Renal cortical epithelial cell (primary cell): ENCODE measurements at places on chromosomes 11 and 22. TPM values are rescaled to one million over a fixed set of nuclear protein-coding genes. Genes with fewer than 3 reads are reported as not detected.

SYT7 gene
- total RNA-seq, result 0.35 TPM in 1 of 2 replicates, not detected in the other

GRCh38 chr11:34856251-34856650 is 59.9 kb downstream of the APIP start:
- no peak for DNase-seq

GRCh38 chr22:49910229-49911155 is 7.7 kb downstream of the ALG12 start:
- DNase-seq, result no peak

DNA sequence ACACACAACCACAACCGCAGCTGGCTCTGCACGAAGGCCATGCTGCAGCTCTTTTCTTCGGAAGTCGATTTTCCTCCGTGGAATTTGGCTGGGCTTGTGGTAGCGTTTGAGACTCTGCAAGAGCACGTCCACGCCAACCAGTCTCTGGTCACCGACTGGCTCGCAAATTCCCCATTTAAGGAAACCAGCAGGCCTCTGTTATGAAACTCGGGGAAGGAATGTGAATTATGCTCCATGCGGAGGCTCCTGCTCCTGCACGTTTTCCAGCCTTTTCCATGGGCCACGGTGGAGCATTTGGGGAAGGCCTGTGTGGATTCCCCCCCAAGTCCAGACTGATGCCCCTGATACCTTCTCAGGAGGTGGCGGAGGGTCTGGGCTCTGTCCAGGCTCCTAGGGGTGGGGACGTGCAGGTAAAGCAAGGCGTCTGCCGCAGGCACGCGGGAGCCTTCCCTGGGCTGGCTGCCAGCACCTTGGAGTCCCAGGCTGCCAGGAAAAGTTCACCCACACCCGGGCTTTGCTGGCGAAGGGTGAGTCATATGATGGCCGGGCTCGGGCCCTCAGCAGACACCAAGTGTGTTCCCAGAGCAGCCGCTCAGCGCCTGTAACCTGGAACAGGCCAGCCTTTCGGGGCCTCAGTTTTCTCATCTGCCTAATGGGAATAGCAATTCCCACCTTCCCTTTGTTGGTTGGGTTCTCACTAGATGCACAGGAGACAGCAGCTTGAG is 41.9 kb downstream of the LRP5 start:
- peak; percentile 93 for DNase-seq

DNA sequence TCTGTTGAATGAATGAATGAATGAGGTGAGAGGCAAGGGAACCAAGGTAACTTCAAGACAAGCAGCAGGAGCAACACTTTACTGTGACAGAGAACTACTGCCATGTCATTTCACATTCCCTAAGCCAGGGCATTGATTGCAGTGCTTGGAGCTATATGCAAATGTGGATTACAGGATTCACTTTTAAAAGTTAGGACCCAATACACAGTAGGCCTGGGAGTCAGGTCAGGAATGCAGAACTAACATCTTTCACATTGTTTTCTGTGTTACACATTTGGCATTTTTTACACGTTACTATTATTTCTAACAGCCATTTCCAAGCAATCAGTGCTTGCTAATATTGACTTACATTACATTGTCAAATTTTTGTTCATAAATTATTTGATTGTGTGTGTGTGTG is 26.2 kb upstream of the ME3 start:
- peak; percentile 47 for DNase-seq

- DNase-seq, result no peak
These were observed 30.5 kb downstream of the ALG12 start for GRCh38 chr22:49887702-49888101.

ELFN2 gene
- total RNA-seq, result 6.3 and 18.8 TPM in 2 replicates

MAPK1 gene
- total RNA-seq, result 64.6 and 93.1 TPM in 2 replicates

BIK gene
- 1.8 and 45.0 TPM in 2 replicates for total RNA-seq

P2RX6 gene
- total RNA-seq, result 0.17 and 1.1 TPM in 2 replicates
